Coronary artery (tissue), 2 donors: ENCODE measurements at places on chromosomes 11 and 22.
A peak's percentile ranks its signal among the peaks of the same experiment; 100 is the strongest.

- DNase-seq: no peak
Measured at GRCh38 chr11:128908391-128909246, 17.5 kb downstream of the KCNJ5 start.

DNA sequence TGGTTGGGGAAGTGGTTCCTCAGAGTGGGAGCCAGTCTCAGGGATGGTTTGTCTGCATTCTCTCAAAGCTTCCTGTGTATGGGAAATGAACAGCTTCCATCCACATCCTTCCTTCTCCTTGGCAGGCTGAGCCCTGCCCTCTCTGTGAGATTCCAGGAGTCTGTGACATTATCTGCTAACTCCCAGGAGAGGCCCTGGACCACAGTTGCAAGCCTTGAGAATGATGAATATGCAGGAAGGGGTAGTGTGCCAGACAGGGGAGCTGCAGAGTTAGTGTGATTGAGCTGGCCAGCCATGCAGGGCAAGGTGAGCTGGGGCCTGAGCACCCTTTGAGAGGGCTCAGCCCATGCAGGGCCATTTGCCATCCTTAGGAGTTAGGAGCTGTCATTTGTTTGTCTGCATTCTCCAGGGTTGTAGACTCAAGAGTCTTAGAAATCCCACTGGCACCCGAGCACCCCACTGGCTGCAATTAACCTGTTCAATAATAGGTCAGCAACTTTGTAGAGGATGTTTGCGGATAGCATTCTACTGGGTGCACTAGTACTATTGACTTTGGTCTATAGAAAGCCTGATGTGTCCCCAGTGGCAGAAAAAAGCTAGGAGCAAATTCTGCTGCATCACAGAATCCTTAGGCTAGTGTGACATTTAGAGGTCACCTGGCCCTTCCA, 299.0 kb upstream of the CADM1 start:
- DNase-seq: no peak

DNA sequence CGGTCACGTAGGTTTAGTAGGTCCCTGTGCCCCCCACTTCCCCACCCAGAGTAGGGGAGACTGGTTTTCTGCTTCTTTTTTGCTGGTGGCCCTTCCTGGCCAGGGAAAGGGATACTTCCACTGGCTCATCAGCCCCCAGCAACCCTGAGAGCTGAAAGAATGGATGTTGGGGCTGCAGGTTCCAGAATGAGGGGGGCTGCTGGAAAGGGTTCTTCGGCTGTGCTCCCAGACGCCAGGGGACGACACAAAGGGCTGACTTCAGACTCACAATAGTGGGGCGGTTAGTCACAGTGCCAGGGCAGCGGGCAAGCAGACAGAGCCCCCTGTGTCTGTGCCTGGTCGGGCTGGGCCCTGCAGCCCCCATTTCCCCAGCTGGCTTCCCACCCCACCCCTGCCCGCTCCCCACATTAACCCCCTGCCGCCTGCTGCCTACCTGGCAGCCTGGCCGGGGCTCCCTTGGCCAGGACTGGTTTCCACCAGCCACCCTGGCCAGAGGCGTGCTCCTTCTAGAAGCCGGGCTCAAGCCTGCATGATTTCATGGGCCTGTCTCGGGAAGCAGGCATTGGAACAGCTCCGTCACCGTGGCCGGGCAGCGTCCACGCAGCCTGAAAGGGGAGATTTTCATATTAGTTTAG, 79.1 kb upstream of the WNT7B start:
- peak; percentile 77 for DNase-seq

DNA sequence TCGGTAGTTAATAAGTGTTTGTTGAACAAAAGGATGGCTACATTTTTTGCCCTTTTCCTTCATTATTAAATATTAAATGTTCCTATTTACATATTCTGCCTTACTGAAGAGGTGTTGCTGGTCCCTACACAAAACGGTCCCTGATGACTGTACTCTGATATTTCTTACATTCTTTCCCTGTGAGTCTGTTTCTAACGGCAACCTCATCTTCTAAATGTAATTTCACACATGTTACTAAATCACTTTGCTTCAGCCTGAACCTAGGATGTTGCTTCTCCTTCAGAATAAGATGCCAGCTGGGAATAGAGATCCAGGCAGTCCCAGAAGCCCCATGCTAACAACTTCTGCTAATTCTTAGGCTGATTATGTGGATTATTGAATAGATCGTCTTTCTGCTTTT, 50.3 kb downstream of the SPON1 start:
- no peak for DNase-seq

GRCh38 chr11:46308631-46309419, 31.4 kb downstream of the CREB3L1 start:
- no peak for DNase-seq

DNA sequence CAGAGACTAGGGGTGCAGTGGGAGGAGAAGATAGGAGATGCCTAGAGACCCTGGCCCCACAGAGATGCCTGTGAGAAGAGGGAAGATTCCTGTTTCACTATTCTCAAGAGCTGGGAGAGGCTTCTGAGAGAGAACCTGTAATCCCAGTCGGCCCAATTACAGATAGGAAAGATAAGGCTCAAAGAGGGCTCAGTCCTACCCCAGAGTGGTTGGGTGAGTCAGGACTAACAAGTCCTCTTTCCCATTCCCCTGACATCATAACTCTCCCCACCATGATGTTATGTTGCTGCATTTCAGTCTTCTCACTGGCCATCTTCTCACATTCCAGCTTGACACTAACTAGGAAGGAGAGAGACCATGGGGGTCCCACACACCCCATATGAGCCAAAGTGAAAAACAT, 17.9 kb downstream of the ARHGEF12 start:
- no peak for DNase-seq

DNA sequence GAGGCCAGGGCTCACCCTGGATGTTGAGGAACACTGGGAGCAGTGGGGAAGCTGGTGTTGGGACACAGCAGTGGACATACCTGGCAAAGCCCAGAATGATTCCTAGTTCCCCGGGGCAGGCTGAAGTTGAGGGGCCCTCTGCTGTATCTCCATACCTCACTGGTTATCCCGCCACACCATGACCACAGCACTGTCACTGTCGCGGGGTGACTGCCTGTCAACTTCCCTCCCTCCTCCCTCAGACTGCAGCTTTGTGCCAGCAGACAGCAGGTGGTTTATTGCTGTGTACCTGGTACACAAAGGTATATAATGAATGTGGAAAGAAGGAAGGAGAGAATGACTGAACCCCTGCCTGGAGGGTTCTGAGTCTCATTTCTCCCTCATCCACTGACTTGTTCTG, 318.7 kb downstream of the TMEM135 start:
- no peak for DNase-seq

GRCh38 chr11:83147895-83148294, 9.0 kb upstream of the PCF11 start:
- DNase-seq: no peak

DNA sequence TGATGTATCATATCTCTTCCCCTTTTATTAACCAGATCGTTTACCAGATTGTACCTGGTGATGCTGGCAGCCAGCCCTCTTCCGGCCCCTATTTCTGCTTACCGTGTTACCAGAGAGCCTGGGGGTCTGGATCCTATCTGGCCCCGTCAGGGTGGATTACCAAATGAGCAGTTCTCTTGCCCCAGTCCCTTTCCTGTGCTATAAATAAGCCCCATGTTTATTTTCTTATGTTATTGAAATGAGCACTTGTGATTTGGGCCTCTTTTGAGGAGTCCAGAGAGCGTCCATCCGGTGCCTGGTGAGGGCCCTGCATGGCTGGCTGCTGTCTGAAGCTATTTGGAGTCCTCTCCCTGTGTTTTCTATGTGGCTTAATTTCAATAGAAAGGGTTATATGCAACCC, 59.5 kb downstream of the ALX4 start:
- no peak for DNase-seq

DNA sequence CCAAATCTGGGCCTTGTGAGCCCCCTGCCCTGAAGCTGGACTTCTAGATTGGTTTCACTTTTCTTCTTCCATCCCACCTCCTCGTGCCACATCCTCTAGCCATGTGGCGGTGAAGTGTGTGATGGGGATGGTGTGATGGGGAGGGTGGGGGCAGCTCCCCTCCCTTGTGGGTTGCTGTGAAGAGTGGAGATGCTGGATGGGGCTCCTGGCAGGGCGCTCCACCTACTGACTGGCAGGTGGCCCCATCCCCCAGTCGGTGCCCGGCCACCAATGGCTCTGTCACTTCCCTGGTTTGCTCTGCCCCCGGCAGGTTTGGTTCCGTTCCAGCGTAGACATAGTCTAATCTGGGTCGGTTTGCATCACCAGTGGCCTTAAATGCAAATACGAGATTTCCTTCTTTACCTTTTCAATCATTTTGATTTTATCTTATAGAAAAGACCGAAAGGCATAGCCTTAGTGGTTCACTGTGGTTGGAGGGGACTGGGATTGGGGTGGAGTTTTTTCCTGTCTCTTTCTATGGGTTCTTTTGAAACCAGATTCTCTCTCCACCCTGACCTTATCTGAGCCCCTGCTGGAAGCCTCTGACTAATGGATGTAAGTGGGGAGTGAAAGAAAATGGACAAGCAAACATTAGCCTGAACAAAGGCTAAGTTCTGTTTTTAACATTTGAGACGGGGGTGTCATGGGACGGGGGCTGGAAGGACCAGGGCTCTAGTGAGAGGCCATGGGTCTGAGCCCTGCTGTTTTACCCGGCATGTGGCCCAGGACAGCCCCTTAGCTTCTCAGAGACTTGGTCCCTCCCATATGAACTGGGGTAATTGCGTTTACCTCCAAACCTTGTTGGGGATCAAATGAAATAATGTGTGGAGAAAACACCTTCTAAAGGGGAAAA, 149.3 kb downstream of the CACNA1I start:
- DNase-seq: peak; percentile 49

DNA sequence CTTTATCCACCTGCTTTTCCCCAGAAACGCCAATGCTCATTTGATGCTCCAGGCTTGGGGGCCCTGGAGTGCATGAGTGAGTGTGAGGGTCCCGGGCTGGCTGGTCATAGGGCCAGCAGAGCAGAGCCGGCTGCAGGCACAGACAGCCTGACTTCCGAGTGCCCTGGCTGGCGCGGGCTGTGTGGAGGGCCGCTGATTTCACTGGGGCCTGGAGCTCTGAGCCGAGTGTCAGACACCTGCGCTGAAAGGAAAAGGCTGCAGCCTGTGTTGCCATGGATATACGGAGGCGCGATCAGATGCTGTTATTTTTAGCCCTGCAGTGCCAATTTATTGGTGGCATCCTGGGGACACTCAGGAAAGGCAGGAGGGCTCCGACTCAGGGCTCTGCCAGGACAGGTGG, 87.6 kb downstream of the ST3GAL4 start:
- DNase-seq: no peak

GRCh38 chr11:91786097-91786496, 438.5 kb upstream of the FAT3 start:
- DNase-seq: no peak

GRCh38 chr11:119673759-119674336, 55.2 kb downstream of the NECTIN1 start:
- DNase-seq: no peak

DNA sequence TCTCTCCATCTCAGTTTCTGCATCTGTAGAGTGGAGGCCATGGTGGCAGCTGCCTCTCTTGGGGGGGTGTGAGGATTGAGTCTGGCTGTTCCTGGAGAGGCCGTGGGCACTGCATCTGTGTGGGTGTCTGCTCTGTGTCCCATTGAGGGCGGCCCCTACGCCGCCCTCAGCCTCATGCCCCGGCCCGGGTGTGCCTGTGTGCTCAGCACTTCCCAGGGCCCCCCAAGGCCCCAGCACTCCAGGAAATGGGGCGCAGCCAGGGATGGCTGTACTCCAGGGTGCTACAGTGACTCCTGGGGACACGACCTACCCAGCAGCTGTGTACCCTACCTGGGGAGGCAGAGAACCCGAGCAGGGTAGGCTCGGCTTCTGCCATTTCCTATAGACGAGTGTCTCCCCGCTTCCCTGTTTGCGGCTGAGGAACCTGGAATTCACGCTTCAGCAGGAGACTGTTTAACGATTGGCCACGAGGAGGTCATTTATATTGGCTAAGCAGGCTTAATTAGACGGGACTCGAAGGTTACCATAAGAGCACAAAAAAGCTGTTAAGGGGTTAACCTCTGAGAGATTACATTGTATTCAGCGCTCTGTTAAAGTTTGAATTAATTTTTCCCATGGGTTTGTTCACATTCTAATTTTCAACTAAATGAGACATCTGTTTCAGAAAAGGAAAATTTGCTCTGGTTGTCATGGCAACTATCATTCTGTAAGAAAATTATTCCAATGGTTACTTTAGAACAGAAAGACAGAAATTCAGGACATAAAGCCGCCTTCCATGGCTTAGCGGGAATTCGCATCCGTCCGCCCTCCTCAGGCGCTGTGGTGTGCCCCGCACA, 76.4 kb downstream of the MPPED1 start:
- no peak for DNase-seq

- DNase-seq: peak; percentile 80
Measured at GRCh38 chr11:67303132-67303834, at the start of gene SSH3. Gene SSH3 (plus strand): TSS chr11:67303530. CDS start chr11:67303626, 96 bp downstream.

DNA sequence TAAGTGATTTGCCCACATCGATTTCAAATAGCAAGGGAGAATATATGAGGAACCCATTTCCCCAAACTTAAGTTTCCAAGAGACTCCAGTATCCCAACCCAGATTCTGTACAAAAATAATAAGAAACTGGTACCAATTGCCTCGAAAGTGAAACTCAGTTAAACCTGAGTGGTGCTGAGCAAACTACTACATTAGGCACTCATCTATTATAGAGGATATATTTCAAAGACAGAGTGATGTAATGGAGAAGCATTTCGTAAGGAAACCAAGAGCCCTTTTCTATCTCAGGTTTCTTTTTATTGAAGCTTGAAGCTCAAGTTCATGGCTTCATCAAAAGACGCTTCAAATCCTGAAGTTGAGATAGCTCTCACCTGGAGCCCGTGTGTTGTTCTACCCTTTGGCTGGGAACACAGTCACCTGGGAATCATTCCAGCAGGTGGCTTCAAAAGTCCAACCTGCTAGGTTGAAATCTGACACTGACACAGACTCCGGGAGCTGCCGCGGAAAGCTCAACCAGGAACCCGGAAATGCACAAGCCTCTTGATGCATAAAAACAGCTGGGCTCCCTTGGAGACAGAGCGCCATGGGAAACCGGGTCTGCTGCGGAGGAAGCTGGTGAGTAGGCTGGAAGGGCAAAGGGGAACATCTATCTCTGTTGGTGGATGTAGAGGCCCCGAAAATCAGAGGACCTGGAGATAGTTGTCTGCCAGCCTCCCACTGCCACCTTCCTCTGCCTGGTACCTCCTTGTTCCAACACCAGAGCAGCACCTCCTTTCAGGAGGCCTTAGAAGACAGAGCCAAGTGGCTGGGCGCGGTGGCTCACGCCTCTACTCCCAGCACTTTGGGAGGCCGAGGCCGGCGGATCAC, at the start of gene C11orf52:
C11orf52 (plus strand) TSS at position 524 of the 867 bp plus-strand sequence; CDS start at position 584, 60 bp downstream.
- no peak for DNase-seq
